ENCODE measurements at places on chromosomes 6 and 20.

DNA sequence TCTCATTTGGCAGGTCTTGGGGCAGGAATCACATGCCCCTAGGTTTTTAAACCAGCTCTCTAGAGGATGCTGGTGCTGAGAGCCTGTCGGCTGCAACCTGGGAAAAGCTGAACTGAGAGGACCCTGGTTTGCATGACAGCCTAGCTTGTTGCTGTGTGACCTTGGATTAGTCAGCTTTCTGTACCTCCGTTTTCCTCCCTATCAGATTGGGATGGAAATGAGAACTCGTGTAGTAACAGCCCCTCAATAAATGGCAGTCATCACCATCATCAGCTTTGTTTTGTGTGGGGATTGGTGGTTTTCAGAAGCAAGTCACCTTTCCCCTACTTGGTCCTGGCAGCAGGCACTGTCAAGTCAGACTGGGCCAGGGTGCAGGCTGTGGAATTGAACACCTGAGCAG is 75.2 kb upstream of the MYL9 start:
- no peak for DNase-seq

DNA sequence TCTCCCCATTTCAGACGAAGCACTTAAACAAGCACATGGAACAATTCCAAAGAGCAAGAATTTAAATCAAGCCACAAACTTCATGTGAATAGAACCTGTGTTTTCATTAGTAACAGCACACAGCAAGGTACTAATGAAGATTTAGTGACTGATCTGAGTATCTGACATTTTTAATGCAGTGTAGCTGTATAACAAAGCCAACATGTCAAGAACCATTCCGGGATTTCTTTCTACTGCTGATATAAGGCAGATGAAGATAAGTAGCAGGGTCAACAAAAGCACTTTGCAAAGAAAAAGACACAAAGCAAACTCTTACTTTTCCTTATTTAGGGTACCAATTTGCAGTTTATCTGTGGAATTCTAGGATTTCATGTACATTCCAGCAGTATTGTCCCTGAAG is 11.3 kb downstream of the SLC17A5 start:
- DNase-seq = no peak

GRCh38 chr6:69027861-69028260 is 392.8 kb downstream of the ADGRB3 start:
- no peak for DNase-seq

- no peak for DNase-seq
Measured at GRCh38 chr6:169277619-169278018, 24.0 kb upstream of the THBS2 start.

DNA sequence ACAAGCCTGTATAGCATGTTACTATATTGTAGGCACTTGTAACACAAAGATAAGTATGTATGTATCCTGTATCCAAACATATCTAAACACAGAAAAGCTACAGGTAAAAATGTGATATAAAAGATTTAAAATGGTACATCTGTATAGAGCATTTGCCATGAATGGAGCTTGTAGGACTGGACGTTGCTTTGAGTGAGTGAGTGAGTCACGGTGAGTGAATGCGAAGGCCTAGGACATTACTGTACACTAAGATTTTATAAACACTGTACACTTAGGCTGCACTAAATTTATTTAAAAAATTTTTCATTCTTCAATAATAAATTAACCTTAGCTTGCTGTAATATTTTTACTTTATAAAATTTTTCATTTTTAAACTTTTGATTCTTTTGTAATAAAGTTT is 136.9 kb downstream of the NKAIN2 start:
- no peak for DNase-seq

- peak; percentile 36 for DNase-seq
Measured at GRCh38 chr20:17995967-17996819, 27.4 kb downstream of the MGME1 start.

DNA sequence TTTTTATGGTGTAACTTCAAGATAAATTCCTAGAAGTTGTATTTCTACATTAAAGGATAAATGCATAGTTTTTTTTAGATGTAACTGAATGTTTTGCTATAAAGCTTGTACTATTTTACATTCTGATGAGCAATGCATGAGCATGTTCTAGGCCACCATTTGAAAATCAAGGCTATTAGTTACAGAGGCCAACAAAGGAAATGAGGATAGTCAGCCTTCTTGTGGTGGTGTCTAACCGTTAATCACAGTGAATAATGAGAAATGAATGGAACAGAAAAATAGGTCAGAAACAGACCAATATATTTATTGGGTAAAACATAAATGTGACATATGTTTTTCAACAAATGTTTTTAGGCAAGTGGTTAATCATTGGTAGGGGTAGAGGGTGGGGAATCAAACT is 37.6 kb upstream of the L3MBTL3 start:
- DNase-seq = no peak

DNA sequence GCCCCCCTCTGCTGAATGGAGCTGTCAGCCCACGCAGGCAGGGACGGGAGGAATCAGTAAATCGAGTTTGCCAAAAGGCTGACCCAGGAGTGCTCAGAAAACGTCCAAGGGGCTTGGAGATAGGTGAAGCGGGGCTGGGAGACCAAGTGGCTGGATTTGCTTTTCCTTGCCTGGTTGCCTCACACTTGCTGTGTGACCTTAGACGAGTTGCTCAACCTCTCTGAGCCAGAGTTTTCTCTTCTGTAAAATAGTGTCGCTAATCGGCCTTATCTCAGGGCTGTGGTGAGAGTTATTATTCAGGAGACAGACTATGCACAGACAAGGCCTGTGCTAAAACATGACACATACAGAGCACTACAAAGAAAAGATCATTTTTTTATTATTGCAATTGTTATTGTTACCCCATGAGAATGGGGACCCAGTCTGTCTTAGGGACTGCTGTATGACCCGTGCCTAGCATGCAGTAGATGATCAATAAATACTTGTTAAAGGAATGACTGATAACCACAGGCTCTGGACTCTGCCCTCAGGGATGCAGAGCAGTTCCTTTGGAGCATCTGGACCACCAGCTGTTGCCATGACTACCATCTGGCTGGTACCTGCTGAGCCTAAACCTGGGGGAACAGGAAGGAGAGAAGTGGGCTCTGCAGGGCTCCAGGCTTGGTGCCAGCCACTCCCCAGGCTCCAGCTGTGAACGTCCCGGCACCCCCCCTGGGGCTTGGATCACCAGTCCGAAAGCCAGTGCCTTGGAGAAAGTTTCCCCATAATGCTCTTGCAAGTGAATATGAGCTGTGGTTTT is 901 bp downstream of the KCNK15 start:
- no peak for DNase-seq

- DNase-seq = no peak
Measured at GRCh38 chr20:60310560-60311349, 352.5 kb downstream of the CDH26 start.

DNA sequence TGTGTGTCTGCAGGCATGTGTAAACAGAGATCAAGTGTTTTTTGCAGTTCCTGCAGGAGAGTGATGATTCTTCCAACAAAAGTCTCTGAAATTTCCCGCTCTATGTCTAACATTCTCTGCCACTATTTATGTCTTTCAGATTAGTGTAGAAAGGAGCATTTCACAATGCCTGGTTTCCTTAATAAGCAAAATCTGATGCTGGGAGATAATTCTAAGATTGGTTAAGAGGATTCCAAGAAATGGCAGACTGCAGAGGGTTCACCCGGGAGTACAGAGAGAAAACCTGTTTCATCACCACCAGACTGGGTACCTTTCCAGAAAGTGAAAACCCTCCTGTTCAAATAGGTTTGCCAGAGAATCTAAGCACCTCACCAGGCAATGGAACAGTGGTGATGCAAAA is 62.7 kb downstream of the FOXC1 start:
- no peak for DNase-seq

DNA sequence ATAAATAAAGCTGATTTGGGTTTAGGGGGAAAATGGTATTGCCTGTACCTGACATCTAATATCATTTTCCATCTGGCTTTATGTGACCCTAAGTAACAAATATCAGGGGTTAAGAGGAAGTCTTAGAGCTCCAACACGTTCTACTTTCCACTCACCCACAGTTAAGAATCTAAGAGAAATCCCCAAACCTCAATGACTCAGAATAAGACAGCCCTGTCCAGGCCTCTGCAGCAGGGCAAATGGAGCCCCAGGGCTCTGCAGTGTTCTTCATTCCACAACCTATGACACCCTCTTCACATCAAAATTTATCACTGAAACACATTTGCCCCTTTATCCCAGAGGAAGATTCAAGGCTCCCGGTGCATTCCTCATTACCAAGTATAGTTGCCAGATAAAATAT is 20.3 kb upstream of the TENT5A start:
- no peak for DNase-seq

- DNase-seq = no peak
Measured at GRCh38 chr20:4951299-4951698, 50.0 kb downstream of the SLC23A2 start.

- peak; percentile 12 for DNase-seq
Measured at GRCh38 chr6:107491138-107491609, 1.3 kb downstream of the SOBP start.

DNA sequence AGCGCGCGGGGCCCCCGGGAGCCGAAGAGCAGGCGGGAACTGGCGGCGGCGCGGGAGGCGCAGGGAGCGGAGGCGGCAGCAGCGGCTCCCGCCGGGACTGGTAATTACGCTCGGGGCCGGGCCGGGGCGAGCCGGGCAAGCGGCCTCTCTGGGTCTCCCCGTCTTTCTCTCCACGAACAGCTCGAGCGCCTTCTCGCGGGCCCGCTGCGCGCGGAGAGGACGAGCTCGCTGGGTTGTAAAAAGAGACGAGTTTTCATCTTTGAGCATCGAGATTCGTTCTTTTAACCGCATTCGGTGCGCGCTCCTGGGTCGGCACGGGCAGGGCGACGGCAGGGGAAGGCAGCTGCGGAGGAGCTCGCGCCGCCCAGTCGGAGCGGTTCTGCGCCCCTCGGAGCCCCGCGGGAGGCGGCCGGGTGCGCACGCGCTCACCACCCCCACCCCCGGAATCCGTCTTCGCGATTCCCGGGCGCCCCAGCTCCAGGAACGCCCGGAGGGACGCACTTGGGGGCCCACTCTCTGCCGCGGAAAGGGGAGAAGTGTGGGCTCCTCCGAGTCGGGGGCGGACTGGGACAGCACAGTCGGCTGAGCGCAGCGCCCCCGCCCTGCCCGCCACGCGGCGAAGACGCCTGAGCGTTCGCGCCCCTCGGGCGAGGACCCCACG is 38.0 kb downstream of the YTHDF1 start:
- DNase-seq = no peak

- no peak for DNase-seq
Measured at GRCh38 chr6:53805016-53805415, 10.2 kb downstream of the LRRC1 start.

GRCh38 chr6:2875359-2876191 is 27.5 kb downstream of the SERPINB9 start:
- peak; percentile 79 for DNase-seq

DNA sequence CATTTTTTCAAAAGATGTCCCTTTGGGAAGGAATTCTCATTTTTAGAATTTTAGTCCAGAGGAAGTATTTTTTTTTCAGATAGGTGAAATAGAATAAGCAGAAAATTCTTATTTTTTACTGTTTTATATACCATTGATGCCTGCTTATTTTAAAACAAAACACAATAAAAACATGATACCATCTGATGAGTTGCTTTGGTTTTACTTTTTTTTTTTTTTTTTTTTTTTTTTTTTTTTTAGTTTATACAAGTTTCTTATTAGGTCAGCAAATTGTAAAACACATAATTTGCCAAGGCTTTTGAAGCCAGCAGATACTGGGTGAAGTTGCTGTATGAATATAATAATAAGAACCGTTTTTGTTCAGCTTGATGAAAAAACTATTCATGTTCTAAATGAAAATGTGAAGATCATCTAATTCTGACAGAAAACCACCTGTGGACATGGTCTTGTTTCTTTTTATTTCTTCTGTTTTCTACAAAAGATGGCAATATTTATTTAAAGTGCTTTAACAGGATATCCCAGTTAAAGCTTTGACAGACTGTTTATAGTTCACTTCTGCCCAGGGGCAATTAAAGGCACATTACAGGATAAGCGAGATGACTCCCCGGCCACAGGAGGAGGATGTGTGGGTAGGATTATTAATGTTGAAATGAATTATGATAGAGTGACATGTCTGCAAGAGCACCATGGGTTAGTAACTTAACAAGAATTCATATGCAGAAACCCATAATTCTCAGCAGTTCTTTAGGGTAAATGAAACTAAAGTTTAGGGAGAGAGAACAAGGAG is 31.1 kb downstream of the MYB start:
- no peak for DNase-seq

DNA sequence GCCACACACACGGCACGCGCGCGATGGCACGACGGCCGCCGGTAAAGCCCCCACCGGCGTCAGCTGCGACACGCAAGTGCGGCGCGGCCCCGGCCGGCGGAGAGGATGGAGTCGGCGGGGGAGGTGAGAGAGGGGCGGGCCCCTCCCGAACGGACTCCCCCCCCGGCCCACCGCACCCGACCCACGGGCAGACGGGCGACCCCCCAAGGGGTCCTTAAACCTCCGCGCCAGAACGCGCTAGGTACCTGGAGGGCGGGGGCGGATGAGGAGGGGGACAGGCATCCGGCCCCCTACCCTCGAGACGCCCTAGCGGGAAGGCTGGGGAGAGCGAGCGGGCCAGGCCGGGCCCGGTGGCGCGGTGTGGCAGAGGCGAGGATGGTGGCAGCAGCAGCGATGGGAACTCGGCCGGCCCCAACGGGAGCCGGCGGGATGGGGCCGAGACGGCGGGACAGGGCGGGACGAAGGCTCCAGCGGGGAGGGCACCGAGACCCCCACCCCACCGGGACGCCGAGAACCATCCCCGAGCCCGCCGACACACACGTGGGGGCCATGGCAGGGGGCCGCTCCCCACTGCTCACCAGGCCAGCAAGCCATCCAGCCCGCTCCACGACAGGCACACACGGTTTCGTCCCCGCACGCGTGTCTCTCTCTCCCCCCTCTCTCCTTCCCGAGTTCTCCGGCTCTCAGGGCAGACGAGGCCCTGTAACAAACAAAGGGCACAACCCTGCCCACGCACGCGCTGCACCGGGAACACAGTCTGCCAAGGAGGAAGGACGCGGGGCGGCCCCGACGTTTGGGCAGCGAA is 1515.4 kb upstream of the DEFB115 start:
- DNase-seq = no peak

DNA sequence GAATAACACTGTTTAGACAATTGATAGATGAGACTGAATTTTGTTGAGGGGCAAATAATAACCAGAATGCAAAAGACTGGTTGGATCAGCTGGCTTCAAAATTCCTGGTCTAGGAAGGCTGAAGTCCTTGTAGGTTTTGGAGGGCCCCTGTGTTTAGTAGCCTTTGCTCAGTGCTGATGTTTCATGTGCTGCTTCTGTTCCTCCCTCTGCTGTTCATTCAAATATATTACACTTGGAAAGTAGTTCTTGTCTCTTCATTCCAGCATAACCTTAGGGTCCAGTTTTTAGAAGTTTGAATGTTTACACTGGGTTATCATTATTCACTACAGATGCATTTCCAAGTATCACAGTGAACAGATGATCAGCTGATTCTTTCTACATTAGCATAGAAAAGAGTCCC is 72.5 kb downstream of the FLRT3 start:
- no peak for DNase-seq

Data from CD8-positive, alpha-beta T cell (primary cell).